Right lung (tissue), 10 donors: ENCODE measurements at places on chromosomes 5 and 9.

DNA sequence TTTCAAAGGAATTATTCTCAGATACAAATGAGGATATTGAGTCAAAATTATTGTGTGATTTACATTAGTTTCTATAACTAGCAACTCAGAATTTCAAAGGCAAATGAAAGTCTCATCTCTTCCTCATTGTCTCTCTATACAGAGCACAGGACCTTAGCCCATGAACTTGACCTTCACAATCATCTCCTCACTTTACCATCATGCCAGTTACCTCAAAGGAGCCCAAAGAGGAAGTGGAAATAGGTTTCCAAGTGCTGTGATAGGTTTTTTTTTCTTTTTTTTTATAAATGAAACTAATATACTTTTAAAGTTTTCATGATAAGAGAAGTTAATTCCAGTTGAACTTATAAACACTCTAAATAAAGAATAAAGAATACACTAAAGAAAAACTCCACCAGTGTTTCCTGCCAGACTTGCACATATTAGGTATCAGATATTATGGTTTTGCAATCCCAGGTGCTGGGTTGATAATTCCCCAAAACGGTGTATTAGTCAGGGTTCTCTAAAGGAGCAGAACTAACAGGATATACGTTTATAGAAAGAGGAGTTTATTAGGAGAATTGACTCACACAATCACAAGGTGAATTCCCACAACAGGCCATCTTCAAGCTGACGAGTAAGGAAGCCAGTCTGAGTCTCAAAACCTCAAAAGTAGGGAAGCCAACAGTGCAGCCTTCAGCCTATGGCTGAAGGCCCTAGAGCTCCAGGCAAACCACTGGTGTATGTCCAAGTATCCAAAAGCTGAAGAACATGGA, 50.1 kb upstream of the ADAMTS16 start:
- DNase-seq = no peak

- DNase-seq = peak; percentile 29
Observed at GRCh38 chr5:107418071-107418470, 252.7 kb downstream of the EFNA5 start.

- DNase-seq = no peak
Observed at GRCh38 chr9:98784831-98785806, 11.2 kb downstream of the ANKS6 start.

DNA sequence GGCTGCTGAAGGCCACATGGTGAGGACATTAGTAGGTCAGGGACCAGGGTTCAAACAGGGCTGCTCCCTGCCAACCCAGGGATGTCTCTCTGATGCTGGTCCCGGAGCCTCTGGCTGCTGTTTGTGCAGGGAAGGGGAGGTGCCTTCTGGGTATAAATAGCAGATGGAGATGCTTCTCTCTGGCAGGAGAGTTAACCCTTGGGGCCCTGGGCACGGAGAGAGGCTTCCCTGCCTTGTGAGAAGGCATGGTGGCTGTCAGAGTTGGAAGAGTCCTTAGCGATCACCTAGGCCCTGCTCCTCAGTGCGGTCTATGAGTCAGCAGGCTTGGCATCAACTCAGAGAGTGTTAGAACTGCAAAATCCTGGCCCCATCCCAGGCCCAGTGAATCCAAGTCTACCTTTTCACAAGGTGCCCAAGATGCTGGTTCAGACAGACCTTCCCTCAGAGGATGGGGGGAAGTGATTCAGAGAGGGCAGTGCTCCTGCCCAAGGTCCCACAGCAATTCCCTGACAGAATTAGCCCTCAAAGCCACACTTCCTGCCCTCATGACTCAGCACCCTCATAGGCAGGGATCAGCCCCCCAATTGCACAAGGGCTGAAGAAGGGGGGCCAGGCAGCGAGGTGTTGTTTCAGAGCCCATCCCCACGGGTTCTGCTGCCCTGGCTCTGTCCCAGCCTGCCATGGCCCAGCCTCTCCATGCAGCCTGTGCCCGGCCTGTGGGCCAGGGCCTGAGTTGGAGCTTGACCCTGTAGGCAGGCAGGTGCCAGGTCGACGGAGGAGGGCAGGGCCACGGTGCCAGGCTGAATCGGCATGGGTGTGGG, 25.6 kb downstream of the CAMK2A start:
- DNase-seq = no peak
